Neural cell (in vitro differentiated cells): ENCODE measurements at places on chromosomes 2 and 18. TPM values are rescaled to one million over a fixed set of nuclear protein-coding genes. Genes with fewer than 3 reads are reported as not detected.

LCT gene
- not detected in 2 replicates for polyA plus RNA-seq

PPP1R1C gene
- polyA plus RNA-seq = not detected in 2 replicates

SERPINB8 gene
- 2.0 and 7.0 TPM in 2 replicates for polyA plus RNA-seq

DNAJC5G gene
- polyA plus RNA-seq = not detected in 2 replicates

SLC9A2 gene
- polyA plus RNA-seq = 0.09 and 0.26 TPM in 2 replicates

SERPINB10 gene
- polyA plus RNA-seq = not detected in 2 replicates

MAPRE2 gene
- 58.9 and 60.3 TPM in 2 replicates for polyA plus RNA-seq

RGPD4 gene
- polyA plus RNA-seq = 0.26 TPM in 1 of 2 replicates, not detected in the other

RTP5 gene
- 1.2 and 1.8 TPM in 2 replicates for polyA plus RNA-seq

LAMA3 gene
- 2.2 and 3.4 TPM in 2 replicates for polyA plus RNA-seq

ST8SIA5 gene
- polyA plus RNA-seq = 0.92 and 0.93 TPM in 2 replicates

ABHD1 gene
- polyA plus RNA-seq = not detected in 2 replicates

OR6B2 gene
- polyA plus RNA-seq = not detected in 2 replicates

CNTNAP5 gene
- polyA plus RNA-seq = 19.3 and 39.0 TPM in 2 replicates

SSB gene
- 164 and 214 TPM in 2 replicates for polyA plus RNA-seq

FAP gene
- polyA plus RNA-seq = 0.16 TPM in 1 of 2 replicates, not detected in the other

SERPINB5 gene
- polyA plus RNA-seq = not detected in 2 replicates

SERPINB13 gene
- polyA plus RNA-seq = not detected in 2 replicates

SDC1 gene
- 14.9 and 16.6 TPM in 2 replicates for polyA plus RNA-seq

CYBRD1 gene
- polyA plus RNA-seq = 0.10 TPM in 1 of 2 replicates, not detected in the other

COL3A1 gene
- polyA plus RNA-seq = 1.3 and 1.8 TPM in 2 replicates

MAPRE3 gene
- 69.2 and 87.1 TPM in 2 replicates for polyA plus RNA-seq

GPR45 gene
- 4.1 and 6.8 TPM in 2 replicates for polyA plus RNA-seq

TEKT4 gene
- not detected in 2 replicates for polyA plus RNA-seq

FIGN gene
- 0.71 and 1.0 TPM in 2 replicates for polyA plus RNA-seq

SERPINB7 gene
- not detected in 2 replicates for polyA plus RNA-seq

MBD1 gene
- polyA plus RNA-seq = 106 and 130 TPM in 2 replicates

INSIG2 gene
- 27.1 and 30.3 TPM in 2 replicates for polyA plus RNA-seq
